ENCODE measurements at places on chromosomes 1 and 21.

GRCh38 chr1:37509181-37509580 lies 5.4 kb downstream of the MEAF6 start:
- DNase-seq, result no peak

GRCh38 chr1:217889401-217889800 lies 258.3 kb downstream of the SPATA17 start:
- no peak for DNase-seq

DNA sequence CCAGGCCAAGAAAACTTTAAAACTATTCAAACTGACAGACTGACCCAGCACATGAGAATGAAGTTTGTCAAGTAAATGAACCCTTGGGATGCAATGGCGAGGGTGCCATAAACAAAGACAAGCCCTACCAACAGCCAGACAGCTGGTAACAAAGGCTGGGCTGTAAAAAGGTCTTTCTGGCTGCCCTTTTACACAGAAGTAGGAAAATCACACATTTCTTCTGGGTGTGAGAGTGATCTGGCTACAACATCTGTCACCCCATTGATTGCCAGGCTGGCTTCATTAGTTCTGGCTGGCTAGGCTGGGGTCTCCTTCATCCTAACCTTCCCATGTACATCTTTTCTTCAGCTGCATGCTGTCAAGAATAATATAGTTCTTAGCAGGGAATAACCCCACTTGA lies 83.6 kb upstream of the FOXD3 start:
- no peak for DNase-seq

DNA sequence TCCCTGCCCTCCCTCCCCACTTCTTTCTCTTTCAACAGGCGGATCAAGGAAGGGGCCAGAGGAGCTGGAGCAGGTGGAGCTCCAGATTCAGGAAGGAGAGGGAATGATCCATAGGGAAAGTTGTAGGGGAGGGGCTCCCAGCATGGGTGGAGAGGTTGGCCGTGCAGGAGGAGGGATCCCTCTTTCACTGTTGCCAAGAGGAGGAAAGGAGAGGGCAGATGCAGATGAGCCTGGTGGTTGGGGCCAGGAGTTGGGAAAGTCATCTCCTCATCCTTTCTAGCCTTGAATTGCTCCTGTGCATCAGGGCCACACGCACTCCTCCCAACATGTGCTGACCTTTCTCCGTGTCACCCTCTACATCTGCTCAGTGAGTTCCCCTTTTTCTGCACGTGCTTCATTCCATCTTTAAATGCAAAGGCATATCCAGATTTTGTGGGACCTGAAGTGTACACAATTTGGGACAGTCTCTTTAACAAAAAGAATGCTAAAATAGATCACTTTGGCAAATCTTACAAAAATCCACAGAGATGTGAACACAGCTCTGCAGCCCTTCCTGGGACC lies 32.4 kb downstream of the ZBTB18 start:
- no peak for DNase-seq

GRCh38 chr1:173016419-173016818 lies 34.3 kb downstream of the TNFSF18 start:
- no peak for DNase-seq

- DNase-seq, result no peak
Observed at GRCh38 chr1:7352364-7352763, 418.7 kb upstream of the VAMP3 start.

GRCh38 chr1:110380672-110381283 lies 10.0 kb downstream of the SLC16A4 start:
- peak; percentile 79 for DNase-seq

- no peak for DNase-seq
Observed at GRCh38 chr1:62784509-62785365, 805 bp downstream of the ATG4C start.

- DNase-seq, result no peak
Observed at GRCh38 chr21:41277846-41278245, 38.8 kb upstream of the FAM3B start.

GRCh38 chr1:24724345-24725208 lies 20.7 kb upstream of the CLIC4 start:
- no peak for DNase-seq

DNA sequence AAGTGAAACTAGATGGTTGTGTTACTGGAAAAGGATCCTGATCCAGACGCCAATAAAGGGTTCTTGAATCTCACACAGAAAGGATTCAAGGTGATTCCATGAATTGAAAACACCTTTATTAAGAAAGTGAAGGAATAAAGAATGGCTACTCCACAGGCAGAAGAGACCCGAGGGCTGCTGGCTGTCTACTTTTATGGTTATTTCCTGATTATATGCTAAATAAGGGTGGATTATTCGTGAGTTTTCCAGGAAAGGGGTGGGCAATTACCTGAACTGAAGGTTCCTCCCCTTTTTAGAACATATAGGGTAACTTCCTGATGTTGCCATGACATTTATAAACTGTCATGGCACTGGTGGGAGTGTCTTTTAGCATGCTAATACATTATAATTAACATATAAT lies 50.9 kb upstream of the WARS2 start:
- no peak for DNase-seq

DNA sequence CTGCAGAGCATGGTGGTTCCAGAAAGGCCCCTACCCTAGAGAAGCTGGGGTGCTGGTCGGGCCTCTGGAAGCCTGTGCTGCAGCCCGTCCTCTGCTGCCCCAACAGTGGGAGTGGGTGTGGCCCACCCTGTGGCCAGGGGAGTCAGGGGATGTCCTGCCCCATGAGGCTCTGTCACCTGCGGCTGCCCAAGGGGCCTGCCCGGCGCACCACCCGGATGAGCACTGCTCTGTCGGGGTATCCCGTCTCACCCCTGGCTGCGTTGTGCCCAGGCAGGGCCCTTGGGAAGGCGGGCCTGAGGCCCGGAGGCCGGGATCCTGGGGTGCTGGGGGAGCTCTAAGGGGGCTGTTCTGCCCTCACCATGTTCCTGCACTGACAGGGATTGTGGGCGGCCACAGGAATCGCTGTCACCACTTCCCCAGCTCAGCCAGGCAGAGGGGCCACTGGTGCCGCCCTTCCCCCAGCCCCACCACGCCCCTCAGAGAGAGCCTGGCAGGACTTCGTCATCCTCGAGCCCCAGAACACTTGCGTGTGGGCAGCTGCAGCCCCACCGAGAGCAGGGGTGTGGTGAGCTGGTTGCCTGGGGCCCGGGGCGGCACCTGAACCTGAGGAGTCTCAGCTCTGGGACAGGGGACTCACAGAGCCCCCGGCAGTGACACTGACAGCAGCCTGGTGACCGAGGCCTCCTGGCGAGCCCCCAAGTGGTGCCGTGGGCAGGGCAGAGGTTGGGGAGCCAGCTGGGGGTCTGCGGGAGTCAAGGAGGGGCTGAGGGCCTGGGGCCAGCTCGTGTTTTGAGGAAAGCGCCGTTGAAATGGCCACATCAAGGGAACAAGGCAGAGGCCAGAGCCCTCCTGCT lies 20.2 kb downstream of the PANK4 start:
- DNase-seq, result no peak
